T-cell (primary cell): ENCODE measurements at places on chromosomes 12 and 14.

DNA sequence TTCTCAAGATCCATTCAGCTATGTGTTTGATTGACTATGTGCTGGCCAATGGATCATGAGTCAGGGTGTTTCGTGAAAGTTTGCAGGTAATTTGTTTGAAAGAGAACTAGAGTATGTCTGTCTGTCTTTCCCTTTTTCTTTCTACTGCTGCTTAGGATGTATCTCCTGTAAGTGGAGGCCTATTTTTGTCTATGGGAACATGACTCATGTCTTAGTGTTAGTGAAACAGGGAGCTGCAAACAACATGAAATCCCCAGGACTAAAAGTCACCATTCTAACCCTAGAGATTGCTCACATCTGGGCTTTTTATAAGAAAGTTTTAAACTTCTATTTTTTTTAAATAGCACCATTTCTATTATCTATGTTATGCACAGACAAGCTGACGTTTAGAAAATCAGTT is 333.0 kb downstream of the CCER1 start:
- no peaks in the 10 kb centered on the region for H3K27me3 ChIP-seq
- DNase-seq = no peak
- H3K4me1 ChIP-seq = no peaks in the 10 kb centered on the region
- no peaks in the 10 kb centered on the region for H3K36me3 ChIP-seq
- H3K27ac ChIP-seq = no peak overlapping the region
- no peak overlapping the region for H3K4me3 ChIP-seq

DNA sequence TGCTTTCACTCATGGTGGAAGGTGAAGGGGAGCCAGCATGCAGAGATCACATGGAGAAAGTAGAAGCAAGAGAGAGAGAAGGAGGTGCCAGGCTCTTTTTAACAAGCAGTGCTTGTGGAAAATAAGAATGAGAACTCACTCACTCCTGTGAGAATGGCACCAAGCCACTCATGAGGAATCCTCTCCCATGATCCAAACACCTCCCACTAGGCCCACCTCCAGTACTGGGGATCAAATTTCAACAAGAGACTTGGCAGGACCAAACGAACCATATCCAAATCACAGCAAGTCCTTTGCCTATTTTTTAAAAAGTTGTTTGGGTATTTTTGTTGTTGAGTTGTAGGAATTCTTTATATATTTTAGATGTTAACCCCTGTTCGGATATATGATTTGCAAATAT is 245.9 kb upstream of the ARID2 start:
- no peaks in the 10 kb centered on the region for H3K4me1 ChIP-seq
- H3K36me3 ChIP-seq = no peaks in the 10 kb centered on the region
- DNase-seq = no peak
- H3K27me3 ChIP-seq = no peaks in the 10 kb centered on the region

DNA sequence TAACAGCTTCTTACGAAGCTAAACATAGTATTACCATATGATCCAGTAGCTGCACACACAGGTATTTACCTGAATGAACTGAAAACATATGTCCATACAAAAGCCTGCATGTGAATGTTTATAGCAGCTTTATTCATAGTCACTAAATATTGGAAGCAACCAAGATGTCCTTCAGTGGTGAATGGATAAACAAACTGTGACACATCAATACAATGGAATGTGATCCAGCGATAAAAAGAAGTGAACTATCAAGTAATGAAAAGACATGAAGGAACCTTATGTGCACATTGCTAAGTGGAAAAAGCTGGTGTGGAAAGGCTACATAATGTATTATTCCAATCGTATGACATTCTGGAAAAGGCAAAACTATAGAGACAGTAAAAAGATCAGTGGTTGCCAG is 38.1 kb upstream of the JDP2 start:
- no peak for DNase-seq
- H3K4me3 ChIP-seq = no peak overlapping the region
- no peak overlapping the region for H3K27ac ChIP-seq

DNA sequence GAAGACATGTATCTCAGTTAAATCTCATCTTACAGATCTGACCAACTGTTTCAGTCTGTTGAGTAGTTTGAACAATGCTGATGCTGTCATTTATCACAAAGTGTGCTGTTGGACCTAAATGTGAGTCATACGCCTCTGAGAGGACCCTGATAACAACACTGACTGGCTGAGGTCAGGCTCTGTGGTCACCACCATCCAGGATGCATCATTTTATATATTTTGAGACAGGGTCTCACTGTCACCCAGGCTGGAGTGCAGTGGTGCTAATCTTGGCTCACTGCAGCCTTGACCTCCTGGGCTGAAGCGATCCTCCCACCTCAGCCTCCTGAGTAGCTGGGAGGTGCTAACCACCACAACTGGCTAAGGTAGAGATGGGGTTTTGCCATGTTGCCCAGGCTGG is 181.0 kb upstream of the RGS6 start:
- no peak overlapping the region for H3K27ac ChIP-seq
- no peak for DNase-seq
- H3K27me3 ChIP-seq = peaks cover 30% of the 10 kb centered on the region
- H3K4me1 ChIP-seq = peaks cover 7% of the 10 kb centered on the region
- no peak overlapping the region for H3K4me3 ChIP-seq
- H3K36me3 ChIP-seq = no peaks in the 10 kb centered on the region

GRCh38 chr12:76340680-76341435 is 7.4 kb downstream of the BBS10 start:
- DNase-seq = no peak
- peaks cover 2% of the 10 kb centered on the region for H3K4me1 ChIP-seq
- H3K27me3 ChIP-seq = no peaks in the 10 kb centered on the region
- H3K4me3 ChIP-seq = no peak overlapping the region

DNA sequence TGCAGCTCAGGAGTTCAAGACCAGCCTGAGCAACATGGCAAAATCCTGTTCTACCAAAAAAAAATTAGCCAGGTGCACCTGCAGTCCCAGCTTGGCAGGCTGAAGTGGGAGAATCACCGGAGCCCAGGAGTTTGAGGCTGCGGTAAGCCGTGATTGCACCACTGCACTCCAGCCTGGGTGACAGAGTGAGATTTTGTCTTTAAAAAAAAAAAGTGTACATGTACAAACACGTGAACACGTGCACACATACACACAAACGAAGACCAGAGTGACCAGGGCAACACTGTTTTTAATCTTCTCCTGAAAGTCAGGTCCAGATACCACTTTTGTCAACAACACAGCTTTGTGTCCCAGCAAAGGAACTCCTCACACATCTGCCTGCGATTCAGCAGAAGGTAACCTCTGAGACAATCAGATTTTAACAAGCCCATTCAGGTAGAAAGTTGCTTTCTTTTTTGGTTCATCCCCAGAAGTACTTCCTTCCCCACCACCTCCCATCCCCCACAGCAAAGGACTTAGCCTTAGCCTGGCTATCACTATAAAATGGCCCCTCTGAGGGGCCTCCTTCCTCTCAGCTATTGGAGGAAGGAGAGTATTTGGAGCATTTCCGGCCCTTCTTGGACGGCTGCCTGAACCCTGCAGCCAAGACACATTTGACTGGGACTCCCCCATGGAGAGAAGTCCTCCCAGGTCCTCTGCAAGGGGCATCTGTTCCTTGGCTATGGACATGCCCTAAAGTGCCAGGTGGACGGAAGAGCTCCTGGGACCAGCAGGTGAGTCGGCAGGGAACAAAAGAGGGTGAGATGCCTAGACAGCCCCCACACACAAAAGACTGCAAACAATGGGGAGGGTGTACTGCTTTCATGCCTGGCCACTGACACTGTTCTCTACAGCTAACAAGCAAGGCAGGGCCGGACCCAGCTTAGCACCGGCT is 9.8 kb downstream of the CTDSP2 start:
- peak overlapping the region; percentile 65 for H3K27ac ChIP-seq
- no peak for DNase-seq
- peak overlapping the region; percentile 14 for H3K4me3 ChIP-seq
- H3K36me3 ChIP-seq = no peaks in the 10 kb centered on the region

DNA sequence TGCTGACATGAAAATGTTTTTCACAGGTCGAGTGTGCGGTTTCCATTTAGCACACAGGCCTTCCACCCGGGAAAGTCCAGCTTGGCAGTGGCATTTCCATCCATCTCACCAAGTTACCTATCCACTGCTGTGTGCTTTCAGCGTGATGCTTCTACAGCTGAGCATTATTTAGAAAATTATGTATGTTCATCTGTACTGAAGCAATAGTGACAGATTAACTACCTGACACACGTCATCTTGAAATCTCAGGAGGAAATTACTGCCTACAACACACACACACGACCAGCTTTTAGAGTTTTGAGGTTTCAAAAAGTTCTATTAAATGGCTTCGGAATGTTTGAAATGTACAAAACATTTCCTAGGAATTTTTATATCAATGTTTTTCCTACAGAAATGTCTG is 39.4 kb downstream of the IFNG-AS1 start:
- H3K4me1 ChIP-seq = peaks cover 7% of the 10 kb centered on the region
- no peaks in the 10 kb centered on the region for H3K36me3 ChIP-seq
- no peak overlapping the region for H3K27ac ChIP-seq
- no peak for DNase-seq
- no peak overlapping the region for H3K4me3 ChIP-seq

DNA sequence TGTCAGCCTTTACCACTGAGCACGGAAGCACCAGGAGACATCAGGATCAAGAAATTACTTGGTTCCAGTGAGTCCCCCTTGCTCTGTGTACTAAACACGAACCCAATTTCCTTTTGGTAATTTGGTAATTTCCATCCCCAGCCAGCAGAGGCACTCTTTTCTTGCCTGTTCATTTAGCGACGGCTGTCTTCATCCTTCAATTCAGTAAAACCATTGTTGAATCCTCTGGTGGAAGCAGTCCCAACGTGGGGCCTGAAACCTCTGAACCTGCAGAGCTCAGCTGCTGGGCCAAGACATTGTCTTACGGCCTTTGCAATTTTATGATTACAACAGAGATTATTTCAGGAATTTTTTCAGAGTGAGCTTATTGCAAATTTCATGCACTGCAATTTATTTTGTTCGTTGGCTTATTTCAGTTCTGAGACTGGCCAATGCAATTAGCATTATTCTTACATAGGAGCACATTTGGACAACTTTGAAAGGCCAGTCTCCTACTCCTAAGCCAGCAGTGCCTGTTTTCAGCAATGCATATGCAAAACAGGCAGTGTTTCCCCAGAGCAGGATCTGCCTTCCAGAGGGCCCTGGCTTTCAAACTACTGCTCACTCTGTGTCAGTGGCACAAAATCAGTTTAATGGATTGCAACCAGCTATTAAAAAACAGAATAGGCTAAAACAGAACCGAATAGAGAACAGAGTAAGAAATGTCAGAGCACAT is 372.9 kb upstream of the TMEM132C start:
- no peaks in the 10 kb centered on the region for H3K36me3 ChIP-seq
- no peaks in the 10 kb centered on the region for H3K4me1 ChIP-seq
- H3K27me3 ChIP-seq = no peaks in the 10 kb centered on the region
- no peak overlapping the region for H3K27ac ChIP-seq
- H3K4me3 ChIP-seq = no peak overlapping the region

GRCh38 chr14:101639241-101639833 is 78.0 kb downstream of the DIO3 start:
- peaks cover 32% of the 10 kb centered on the region for H3K27me3 ChIP-seq
- no peaks in the 10 kb centered on the region for H3K4me1 ChIP-seq
- no peak overlapping the region for H3K27ac ChIP-seq
- H3K36me3 ChIP-seq = no peaks in the 10 kb centered on the region
- no peak for DNase-seq

GRCh38 chr12:94239332-94239993 is 91.1 kb downstream of the PLXNC1 start:
- no peak overlapping the region for H3K4me3 ChIP-seq
- H3K4me1 ChIP-seq = no peaks in the 10 kb centered on the region
- H3K36me3 ChIP-seq = peaks cover 11% of the 10 kb centered on the region
- no peak for DNase-seq
- H3K27me3 ChIP-seq = no peaks in the 10 kb centered on the region
- no peak overlapping the region for H3K27ac ChIP-seq

GRCh38 chr14:56131004-56131864 is 13.0 kb downstream of the PELI2 start:
- no peaks in the 10 kb centered on the region for H3K27me3 ChIP-seq
- DNase-seq = no peak
- H3K36me3 ChIP-seq = no peaks in the 10 kb centered on the region
- H3K4me3 ChIP-seq = no peak overlapping the region
- H3K4me1 ChIP-seq = no peaks in the 10 kb centered on the region
- no peak overlapping the region for H3K27ac ChIP-seq

GRCh38 chr12:28893856-28894255 is 255.2 kb upstream of the FAR2 start:
- no peaks in the 10 kb centered on the region for H3K36me3 ChIP-seq
- H3K27ac ChIP-seq = no peak overlapping the region
- no peaks in the 10 kb centered on the region for H3K27me3 ChIP-seq
- no peak for DNase-seq

- H3K4me3 ChIP-seq = no peak overlapping the region
- H3K36me3 ChIP-seq = no peaks in the 10 kb centered on the region
- H3K27ac ChIP-seq = no peak overlapping the region
- H3K27me3 ChIP-seq = no peaks in the 10 kb centered on the region
- H3K4me1 ChIP-seq = no peaks in the 10 kb centered on the region
- DNase-seq = no peak
Observed at GRCh38 chr14:56137453-56137807, 19.2 kb downstream of the PELI2 start.

GRCh38 chr14:89855961-89856656 is 98.4 kb downstream of the EFCAB11 start:
- DNase-seq = no peak
- H3K4me1 ChIP-seq = no peaks in the 10 kb centered on the region
- H3K36me3 ChIP-seq = no peaks in the 10 kb centered on the region
- no peak overlapping the region for H3K4me3 ChIP-seq
- H3K27ac ChIP-seq = no peak overlapping the region

DNA sequence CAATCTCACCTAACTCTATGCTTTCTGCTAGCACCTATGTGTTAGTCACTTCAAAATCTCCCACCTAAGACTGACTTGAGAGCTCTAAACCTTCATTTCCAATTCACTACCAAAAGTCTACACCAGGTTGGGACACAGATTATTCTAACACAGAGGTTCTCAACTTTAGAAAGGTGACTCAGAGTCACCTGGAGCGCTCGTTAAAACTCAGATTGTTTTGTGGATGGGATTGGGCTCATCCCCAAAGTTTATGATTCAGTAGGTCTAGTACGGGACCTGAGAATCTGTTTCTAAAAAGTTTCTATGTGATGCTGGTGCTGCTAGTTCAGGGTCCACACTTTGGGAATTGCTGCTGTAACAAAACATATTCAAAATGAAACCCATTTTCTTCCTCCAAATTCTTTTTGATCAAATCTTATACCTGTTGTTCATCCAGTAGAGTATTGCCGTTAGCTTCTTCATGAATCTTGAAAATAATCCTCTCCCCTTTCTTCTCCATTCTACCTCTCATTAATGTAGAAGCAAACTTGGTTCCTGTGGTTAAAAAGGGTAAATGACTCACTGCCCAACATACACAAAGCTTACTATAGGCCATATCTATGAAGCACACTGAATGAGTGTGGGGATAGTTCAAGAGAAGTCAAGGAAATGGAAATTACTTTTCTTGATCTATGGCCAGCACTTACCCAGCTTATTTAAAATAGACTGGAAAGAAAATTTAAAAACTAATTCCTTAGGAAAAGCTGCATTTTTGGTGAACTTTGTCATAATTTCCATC is 206.7 kb downstream of the KIF21A start:
- H3K27ac ChIP-seq = no peak overlapping the region
- H3K4me1 ChIP-seq = no peaks in the 10 kb centered on the region
- H3K27me3 ChIP-seq = no peaks in the 10 kb centered on the region
- H3K36me3 ChIP-seq = no peaks in the 10 kb centered on the region

GRCh38 chr14:103526247-103526913 is 2.6 kb upstream of the TRMT61A start:
- H3K36me3 ChIP-seq = peaks cover 2% of the 10 kb centered on the region
- no peak for DNase-seq
- H3K4me1 ChIP-seq = peaks cover 15% of the 10 kb centered on the region
- peaks cover 27% of the 10 kb centered on the region for H3K27me3 ChIP-seq
- no peak overlapping the region for H3K27ac ChIP-seq

- H3K27ac ChIP-seq = no peak overlapping the region
- H3K4me3 ChIP-seq = no peak overlapping the region
- no peaks in the 10 kb centered on the region for H3K27me3 ChIP-seq
- DNase-seq = no peak
- H3K4me1 ChIP-seq = no peaks in the 10 kb centered on the region
Observed at GRCh38 chr14:55846826-55847446, 266.9 kb downstream of the KTN1 start.
